ENCODE measurements at places on chromosomes 11 and 22.

DNA sequence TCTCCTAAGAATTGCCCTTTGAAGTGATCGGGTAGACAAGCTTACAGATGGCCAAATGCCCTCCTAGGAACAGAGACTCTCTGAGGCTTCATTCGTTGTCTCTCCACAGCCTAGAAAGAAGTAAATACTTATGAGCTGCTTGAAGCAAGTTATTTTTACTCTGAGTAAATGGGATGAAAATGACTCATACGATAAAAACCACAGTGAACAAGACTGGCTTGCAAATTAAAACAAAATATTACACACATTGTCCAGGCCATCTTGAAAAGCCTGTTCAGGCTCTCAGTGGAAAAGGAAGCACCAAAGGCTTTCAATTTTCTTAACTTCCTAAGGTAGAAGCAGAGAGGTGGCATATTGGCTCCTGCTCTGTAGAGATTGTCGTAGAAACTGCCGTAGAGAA is 294.2 kb downstream of the NELL1 start:
- no peak for DNase-seq

DNA sequence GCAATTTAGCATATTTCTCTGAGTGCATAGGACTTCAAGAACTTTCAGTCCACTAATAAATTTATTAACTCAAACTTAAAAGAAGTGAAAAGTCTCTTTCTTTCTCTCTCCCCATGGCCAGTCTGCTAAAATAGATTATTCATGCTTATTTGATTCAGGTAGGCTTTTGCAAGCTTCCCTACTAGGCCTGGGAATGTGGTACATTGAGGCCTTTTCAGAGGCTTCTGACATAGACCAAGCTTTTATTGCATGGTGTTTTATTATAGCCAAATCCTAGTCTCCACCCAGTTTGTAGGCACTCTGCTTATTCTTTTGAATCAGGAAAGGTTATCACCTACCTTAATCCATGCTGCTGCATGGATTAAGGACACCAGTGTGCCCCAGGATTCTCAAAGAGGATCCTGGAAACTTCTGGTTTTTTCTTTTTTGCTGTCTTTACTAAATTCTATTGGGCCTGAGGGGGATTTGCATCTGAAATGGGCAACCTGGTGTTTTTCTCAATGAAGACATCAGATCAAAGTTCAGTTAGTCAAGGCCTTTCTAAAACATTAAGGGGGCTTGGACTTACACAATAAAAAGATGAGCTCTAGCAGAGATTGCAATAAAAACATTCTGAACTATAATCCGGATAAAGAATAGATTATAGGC is 92.2 kb downstream of the ELP4 start:
- DNase-seq, result no peak

DNA sequence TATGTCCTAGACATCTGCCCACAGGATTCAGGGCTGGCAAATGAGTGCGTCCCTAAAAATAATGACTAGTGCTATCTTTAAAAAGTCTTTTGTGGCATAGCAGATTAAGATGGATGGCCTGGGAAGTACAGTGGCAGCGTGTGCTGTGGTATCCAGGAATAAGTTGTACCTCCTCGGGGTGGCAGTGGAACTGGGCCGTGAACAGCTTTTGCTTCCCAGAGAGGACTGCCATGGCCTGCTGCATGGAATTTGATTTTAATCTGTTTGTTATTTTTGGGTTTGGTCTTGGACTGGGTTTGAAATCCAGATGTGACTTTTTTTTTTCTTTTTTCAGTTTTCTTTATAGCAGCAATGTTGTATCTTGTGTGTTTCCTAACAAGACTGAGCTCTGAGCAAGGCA is 71.3 kb upstream of the PARVG start:
- no peak for DNase-seq

DNA sequence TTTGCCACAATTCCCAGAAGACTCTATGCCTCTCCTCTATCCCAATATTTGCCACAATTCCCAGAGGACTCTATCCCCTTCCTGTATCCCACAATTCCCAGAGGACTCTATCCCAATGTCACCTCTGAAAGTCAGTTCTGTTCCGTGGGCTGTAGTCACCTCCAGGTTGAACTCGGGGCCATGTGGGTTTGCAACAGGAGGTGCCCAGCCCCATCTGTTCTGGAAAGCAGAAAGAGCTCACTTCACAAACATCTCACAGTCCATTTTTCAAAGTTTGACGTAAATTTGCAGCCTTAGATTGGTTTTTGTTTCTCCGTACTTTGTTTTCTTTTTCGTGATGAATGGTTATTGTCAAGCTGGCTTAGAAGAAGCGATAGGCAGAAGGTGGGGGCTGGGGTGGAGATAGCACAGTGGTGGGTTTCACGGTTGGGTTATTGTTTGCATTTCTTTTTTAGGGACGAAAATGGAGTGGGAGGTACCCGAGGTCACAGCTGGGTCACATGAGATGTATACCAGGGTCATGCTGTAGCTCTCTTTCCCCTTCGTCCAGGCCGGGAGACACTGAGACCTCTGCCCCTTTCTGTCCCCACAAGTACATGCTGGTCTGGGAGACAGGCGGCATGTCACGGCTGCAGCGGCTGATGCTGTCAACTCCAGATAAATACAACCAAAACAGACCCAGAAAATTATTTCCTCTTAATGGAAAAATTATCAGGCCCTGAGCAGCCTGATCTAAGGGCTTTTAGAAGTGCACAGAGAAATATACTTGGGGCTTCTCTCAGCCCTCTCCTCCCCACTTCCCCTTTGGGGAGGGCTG is 374.5 kb downstream of the CADM1 start:
- no peak for DNase-seq

DNA sequence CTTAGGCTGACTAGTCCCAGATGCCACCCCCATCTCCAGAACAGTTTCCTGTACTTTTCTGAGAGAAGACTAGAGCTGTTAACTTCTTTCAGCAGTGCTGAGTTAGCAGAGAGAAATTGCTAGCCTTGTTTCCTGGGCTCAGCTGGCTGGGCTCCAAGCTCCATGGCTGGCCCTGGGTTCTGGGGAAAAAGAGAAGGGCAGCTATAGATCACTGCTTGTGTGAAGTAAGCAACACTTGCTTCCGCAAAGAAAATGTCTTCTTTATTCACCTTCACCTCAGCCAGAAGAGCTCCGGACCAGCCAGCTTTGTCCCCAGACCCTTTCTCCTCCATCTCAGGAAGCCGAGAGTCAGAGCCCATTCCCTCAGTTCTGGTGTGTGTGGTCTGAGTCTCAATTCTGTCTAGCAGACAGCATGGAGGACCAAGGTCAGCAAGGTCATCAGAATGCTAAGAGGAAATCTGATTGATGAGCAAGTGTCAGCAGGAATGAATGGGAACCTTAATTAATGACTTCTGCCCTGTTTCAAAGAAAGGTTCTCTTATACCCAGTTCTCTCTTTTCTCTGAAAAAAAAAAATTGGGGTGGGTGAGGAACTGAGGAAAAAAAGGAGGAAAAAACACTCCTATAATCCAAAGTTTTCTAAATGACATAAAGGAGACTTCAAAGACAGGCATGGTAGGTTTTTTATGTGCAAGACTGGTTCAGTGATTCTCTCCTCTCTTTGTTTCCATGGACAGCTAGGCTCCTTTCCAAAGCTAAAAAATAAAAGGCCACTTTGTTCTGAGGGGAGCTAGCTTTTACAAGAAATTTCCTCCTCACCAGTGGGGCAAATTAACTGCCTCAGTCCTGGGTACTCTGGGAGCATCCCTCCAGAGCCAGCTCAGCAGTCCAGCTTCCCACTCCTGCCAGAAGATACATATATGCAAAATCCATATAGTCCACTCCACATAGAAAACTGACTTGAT is 63.6 kb upstream of the FAM181B start:
- no peak for DNase-seq

DNA sequence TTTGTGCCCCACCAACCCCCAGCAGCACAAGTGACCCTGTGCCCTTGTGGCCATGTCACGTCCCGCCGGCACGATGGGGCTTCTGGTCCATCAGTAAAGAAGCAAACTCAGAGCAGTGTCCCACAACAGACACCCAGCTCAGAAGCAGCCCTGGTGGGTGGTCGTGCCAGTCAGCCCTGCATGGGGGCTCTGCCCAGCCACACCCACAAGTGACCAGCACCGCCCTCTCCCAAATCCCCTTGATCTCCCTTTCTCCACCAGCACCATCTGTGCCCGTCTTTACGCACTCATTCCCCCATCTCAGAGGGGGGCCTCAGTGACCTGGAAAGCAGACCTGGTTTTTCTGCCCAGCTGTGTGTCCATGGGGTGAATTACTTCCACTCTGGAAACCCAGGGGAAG is 149.1 kb downstream of the DSCAML1 start:
- DNase-seq, result no peak
